ENCODE measurements at places on chromosomes 6 and 20.

DNA sequence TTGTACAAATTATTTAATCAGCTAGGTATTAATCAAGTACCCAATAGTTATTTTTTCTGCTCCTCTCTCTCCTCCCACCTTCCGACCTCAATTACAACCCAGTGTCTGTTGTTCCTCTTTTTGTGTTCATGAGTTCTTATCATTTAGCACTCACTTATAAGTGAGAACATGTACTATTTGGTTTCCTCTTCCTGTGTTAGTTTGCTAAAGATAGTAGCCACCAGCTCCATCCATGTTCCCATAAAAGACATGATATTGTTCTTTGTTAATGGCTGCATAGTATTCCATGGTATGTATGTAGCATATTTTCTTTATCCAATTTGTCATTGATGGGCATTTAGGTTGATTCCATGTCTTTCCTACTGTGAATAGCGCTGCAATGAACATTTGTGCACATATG is 652.8 kb upstream of the CITED2 start:
- no peak for DNase-seq

DNA sequence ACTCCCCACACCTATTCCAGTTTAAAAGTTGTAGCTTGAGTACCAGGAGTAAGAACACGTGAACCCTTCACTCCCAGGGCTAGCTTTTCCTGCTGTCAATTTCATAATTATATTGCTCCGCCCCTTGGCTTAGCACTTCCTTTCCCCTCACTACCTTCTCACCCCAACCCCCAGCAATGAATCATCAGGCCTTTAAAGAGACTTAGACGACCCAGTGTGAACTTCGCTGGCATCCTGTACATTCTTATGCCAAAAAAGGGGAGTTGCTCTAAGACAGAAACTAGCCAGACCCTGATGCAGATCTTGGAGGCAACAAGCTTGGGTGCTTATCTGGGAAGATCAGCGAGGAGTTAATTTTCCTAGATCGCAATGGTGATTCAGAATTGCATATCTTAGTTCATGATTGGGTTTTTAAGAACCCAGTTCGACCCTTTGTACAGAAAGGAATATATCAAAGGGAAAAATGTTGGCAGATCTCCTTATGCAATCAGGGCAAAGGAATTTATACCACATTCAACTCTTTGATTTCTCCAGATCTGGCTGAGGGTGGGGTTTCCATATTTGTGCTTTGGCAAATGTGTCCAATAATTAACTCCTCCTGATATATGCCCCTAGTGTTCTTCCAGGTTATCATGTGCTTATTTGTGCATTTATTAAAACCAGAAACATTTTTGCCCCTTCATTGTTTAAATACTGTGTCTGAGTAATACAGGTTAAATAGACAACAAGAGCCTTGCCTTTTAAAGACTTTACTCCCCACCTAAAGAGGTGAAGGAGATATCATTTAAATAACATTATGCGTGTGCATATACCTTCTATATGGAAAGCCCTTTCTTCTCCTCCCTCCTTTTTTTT is 8.1 kb upstream of the ATXN1 start:
- peak; percentile 44 for DNase-seq

DNA sequence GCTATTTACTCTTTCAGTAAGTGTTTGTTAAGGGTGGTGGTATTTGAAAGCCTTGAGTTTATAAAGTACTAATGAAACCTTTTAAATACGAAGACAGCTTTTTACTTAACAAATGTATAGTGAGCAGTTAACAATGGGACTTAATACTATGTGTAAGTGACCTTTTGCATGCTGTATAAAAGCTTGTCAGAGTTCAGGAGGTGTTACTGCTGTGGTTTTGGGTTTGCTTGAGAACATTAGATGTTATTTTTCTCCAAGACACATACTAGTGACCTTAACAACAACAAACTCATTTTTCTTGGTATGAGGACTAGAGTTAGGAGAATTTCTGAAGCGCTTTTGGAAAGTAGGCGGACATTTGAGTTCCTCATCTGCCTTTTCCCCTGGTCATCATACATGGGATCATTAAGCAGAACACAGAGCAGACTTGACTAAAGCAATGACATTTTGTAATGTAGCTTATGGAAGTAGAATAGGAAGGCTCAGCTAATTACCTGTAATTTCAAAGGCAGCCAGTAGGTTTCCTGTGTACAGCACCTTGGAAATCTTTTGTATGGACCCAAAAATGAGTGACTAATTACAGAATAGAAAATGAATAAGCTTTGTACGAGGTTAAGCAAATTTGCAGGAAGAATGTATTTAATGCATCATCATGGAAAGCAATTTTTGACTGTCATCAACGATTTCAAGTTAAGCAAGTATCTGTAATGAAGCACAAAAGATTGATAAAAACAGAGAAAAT is 14.1 kb downstream of the CDYL start:
- DNase-seq: no peak

DNA sequence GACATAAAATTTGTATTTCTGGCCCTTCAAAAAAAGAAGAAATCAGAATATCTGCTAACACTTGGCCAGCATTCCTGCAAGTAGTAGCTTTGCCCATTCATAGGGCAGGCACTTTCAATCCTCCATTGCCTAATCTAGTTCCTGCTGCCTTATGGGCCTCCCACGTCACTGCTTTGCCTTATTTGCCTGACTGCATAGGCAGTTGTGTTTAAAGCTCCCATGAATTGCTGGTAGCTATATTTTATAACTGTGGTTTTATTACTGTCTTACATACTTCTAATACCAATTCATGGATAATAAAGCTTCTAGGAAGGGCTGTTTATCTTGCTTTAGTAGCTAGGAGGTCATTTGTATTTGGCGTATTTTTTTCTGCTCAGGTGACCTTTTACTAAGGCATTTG is 7.7 kb upstream of the SLC35A1 start:
- no peak for DNase-seq

DNA sequence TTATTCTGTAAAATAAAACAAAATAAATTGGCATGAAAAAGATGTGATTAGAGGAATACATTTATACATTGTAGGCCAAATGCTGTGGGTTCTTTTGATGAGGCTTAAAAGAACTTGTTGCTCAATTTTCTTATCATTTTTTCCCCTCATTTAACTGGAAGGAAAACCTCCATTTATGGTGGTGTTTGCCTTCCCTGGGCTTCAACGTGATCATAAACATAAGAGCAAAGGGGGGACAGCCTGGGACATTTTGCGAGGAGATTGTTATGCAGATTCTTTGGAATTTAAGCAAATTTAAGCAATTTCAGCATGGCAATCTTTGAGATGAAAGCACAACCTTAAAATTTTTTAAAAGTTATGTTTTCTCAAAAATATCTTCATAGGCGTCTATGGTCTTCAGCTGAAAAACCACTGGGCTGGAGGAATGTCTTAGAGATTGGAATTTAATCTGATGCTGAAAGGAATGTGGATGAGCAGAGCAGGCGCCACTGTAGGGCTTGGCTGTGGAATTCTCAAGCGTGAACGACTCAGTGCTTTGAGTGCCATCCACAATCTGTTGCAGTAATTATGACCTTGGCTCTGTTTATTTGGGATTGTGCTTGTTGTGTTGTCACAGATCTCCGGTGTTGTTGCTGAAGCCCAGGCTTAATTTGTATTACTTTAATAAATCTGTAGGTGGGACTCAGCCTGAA is 149.4 kb upstream of the MLIP start:
- no peak for DNase-seq

DNA sequence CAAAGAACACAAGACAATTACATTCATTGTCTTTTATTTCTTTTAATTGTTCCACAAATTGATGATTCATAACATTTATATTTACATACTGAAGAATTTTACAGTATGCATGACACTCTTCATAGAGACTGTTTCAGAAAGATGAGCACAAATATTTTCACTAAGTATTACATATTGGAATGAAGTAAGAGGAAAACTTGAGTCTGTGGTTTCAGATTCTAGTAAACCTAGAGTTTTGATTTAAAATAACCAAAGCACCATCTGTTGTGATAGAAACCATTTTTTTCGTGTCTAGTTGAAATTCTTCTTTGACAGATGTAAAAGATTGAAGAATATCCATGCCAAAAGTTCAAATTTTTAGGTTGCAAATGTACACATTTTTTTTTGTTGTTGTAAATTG is 32.1 kb upstream of the OPN5 start:
- DNase-seq: no peak

DNA sequence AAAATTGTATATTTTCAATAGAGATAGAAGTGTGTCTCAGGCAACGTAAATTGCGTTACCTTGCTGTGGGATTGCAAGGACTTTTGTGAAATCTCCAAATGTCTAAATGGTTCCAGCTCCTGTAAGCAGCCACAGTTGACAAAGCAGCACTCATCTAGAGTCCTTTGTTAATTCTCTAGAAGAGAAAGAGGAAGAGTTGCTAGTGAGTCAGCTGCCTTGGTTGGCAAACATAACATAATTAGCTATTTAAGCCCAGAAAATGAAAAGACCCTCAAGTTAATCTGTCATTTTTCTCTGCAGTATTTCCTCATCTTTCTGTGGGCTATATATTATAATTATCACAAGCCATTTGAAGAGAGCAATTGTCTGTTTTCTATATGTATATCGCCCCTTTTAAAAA is 66.4 kb upstream of the FABP7 start:
- DNase-seq: no peak

DNA sequence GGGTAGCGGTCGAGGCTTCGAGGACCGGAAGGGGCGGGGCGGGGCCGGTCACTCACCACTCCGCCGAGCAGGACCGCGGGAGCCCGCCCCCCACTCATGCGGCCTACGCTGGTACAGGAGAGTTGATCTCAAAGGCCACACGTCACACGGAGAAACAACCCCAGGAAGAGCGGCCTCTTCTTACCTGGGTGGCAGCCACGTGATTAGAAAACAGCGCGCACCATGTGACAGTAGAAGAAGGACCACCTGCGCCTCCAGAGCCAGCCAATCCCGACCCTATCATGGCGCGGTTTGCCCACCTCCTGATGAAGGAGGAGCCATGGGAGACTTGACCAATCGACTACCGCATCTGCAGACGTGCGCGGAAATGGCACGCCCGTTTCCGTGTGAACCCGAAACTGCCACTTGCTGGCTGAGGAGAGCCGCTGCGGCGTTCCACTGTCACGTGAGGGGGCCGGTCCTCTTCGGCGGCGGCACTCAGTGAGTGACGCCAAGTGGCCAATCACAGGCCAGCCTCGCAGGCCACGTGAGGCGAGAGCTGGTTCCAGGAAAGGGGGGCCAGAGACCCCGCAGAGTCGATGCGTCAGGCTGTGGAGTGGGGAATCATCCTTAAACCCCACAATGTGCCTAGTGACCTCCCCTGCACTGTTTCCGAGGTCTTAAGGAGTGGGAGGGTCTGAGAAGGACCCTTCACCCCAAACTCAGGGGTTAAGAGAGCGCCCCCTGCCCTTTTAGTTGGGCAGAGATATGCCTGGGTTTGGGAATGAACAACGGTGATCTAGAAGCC is at the start of gene CUTA:
Gene CUTA, minus strand, starts transcription at position 205 of the 787 bp plus-strand sequence. Its CDS starts 107 bp downstream, at position 98.
- peak; percentile 98 for DNase-seq

GRCh38 chr6:98516206-98516605 is 318.2 kb upstream of the POU3F2 start:
- DNase-seq: no peak

GRCh38 chr6:35292494-35292893 is 5.1 kb upstream of the DEF6 start:
- no peak for DNase-seq

DNA sequence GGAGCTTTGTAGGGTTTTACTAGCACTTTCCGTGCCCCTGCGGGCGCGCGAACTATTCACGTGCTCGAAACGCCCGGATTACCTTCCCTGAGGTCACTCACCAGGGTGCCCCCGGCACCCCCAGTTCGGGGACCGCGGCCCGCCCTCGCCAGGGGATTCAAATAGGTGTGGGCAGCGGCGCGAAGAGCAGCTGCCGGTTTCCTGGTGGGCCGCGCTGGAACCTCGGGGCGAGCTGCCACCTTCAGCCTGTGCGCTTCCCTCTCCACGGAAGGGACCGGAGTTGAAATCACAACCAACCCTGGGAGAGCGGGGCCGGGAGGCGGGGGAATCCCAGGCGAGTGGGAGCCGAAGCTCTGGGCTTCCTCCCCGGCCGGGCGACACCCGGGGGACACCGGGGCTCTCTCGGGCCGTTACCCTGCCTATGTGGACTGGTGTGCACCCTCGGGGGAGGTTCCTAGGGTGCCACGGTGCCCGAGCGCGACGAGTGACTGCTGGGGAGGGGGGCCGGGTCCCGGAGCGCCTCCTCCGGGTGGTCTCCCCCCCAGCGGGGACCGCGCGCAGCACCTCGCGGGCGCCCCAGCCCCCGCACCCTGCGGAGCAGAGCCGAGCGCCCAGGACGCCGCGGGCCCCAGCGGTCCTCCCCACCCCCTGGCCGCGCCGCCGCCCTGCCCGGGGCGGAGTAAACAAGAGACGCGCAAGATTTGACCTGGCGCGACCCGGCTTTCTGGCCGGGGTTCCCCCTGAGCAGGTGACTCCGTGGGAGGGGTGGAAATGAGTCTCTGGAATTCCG is 2.1 kb upstream of the HIVEP2 start:
- peak; percentile 63 for DNase-seq

GRCh38 chr6:160795721-160796120 is 93.7 kb downstream of the PLG start:
- no peak for DNase-seq
